ENCODE measurements at places on chromosomes 6 and 20. TPM values are rescaled to one million over a fixed set of nuclear protein-coding genes. Genes with fewer than 3 reads are reported as not detected.

- no peak for DNase-seq
These were observed 4.8 kb upstream of the MTFR2 start for GRCh38 chr6:136254851-136255466.

DNA sequence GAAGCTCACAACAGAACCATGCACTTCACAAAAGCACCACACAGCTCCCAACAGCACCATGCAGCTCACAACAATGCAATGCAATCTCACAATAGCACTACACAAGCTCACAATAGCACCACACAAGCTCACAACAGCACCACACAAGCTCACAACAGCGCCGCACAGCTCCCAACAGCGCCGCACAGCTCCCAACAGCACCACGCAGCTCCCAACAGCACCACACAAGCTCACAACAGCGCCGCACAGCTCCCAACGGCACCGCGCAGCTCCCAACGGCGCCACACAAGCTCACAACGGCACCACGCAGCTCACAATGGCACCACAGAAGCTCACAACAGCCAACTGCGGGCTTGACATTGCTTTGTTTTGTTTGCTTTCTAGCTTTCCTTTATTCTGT lies 198.1 kb downstream of the DLL1 start:
- DNase-seq, result peak; percentile 51

DNA sequence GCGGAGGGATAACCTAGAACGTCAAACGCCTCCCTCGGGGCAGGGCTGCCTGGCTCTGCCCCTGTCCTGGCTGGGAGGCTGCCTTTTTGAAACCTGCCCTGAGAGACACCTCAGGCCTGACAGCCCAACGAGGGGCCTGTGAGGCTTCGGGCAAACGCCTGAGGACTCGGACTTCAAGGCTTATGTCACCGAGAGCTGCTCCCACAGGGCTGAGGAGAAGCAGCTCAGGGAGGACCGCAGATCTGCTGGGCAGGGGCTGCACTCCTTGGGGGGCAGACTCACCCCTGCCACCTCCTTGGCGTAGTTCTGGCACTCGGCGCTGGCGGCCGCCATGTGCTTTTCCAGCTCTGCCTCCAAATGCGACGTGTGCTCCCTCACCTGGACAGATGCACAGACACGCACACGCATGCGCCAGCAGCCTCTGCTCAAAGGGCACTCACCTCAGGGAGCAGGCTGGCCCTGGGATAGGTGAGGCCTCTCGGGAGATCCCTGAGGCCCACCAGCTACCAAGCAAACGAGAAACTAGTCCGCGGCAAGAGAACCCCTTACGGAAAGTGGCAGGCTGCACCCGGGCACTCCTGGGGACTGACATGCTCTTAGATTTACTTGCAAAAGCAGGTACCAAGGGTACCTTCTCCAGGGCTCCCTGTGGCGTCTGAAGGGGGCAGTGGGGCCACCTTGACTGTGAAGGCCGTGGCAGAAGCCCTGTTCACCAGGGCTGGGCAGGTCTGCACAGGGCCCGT lies 49.6 kb downstream of the DSTN start:
- DNase-seq, result peak; percentile 82

GRCh38 chr6:86820750-86821149 lies 116.6 kb upstream of the HTR1E start:
- DNase-seq, result no peak

The MRAP2 gene
- total RNA-seq, result 0.16 TPM

The PTGIS gene
- total RNA-seq, result 124 TPM

The PRPH2 gene
- 1.4 TPM for total RNA-seq

The DZANK1 gene
- total RNA-seq, result 1.3 TPM

Measured in mesenteric fat pad (tissue), 1 donor.